Endodermal cell (in vitro differentiated cells): ENCODE measurements at places on chromosomes 16 and 17. TPM values are rescaled to one million over a fixed set of nuclear protein-coding genes. Genes with fewer than 3 reads are reported as not detected.

GRN gene
- 178 TPM in 2 replicates for total RNA-seq

NXPH3 gene
- 2.7 and 3.0 TPM in 2 replicates for total RNA-seq

WDR90 gene
- total RNA-seq, result 77.3 to 141 TPM (median 120 TPM) in 3 replicates

PROCA1 gene
- total RNA-seq, result 20.9 and 28.7 TPM in 2 replicates

CFAP97D1 gene
- 0.21 TPM in 1 of 3 replicates, not detected in the others for total RNA-seq

ARHGDIG gene
- 19.2 and 21.0 TPM in 2 replicates for total RNA-seq

MNT gene
- total RNA-seq, result 22.4 and 30.2 TPM in 2 replicates

C16orf92 gene
- not detected in 2 replicates for total RNA-seq

NOTUM gene
- 16.4 and 26.3 TPM in 2 replicates for total RNA-seq

GRCh38 chr17:43673516-43674323 lies 12.0 kb upstream of the MEOX1 start:
- peak; percentile 95 for DNase-seq
- no peak overlapping the region for H3K4me3 ChIP-seq
- no peaks in the 10 kb centered on the region for H3K27me3 ChIP-seq
- H3K4me1 ChIP-seq, result peaks cover 9% of the 10 kb centered on the region
- no peak overlapping the region for H3K27ac ChIP-seq

- peaks cover 73% of the 10 kb centered on the region for H3K36me3 ChIP-seq
- H3K4me1 ChIP-seq, result no peaks in the 10 kb centered on the region
- no peak for DNase-seq
- H3K27ac ChIP-seq, result no peak overlapping the region
Observed at GRCh38 chr17:80352991-80353665, 61.8 kb upstream of the ENDOV start.

- H3K4me3 ChIP-seq, result no peak overlapping the region
- no peaks in the 10 kb centered on the region for H3K36me3 ChIP-seq
- no peaks in the 10 kb centered on the region for H3K27me3 ChIP-seq
- no peaks in the 10 kb centered on the region for H3K4me1 ChIP-seq
Observed at GRCh38 chr17:79338152-79338551, 263.5 kb downstream of the ENGASE start.

GRCh38 chr16:78640886-78641285 lies 541.4 kb downstream of the WWOX start:
- no peak for DNase-seq
- no peaks in the 10 kb centered on the region for H3K36me3 ChIP-seq
- H3K27me3 ChIP-seq, result no peaks in the 10 kb centered on the region
- H3K4me3 ChIP-seq, result no peak overlapping the region
- no peak overlapping the region for H3K27ac ChIP-seq

DNA sequence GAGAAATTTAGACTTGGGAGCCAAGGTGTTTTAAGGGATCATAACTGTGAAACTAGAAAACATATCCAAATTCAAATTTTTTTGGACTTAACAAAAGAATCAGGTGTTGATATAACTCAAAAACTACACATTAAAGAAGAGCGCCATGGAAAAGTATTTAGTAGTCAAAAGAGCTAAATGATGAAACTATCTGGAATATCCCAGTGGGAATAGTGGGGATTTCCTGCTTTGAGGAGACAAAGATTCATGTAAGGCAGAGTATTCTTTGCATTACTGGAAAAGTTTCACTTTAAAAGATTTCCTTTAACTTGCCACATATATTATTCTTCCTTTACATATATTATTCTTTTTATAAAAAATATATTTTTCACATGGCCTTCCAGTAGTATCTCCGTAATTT lies 40.3 kb upstream of the VPS4A start:
- H3K27ac ChIP-seq, result no peak overlapping the region
- no peak overlapping the region for H3K4me3 ChIP-seq
- H3K27me3 ChIP-seq, result no peaks in the 10 kb centered on the region
- DNase-seq, result no peak
- H3K4me1 ChIP-seq, result peaks cover 4% of the 10 kb centered on the region
- H3K36me3 ChIP-seq, result peaks cover 31% of the 10 kb centered on the region

DNA sequence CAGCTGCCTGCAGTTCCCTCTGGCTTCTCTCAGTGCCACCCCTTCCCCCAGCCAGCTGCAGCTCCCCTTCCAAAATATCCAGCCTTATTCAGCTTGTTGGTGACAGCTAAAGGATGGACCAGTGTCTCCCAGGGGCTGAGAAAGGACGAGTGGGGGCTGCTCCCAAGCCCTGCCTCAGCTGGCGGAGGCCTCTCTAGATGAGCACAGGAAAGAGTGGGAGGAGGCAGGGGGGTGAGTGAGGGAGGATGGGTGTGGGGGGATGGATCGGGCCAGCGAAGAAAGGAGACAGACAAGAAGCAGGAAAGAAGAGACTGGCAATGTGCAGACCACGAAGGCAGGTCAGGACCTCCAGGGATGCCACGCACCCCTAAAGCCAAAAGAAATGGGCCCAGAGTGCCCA lies 17.5 kb downstream of the PIPOX start:
- DNase-seq, result no peak
- peak overlapping the region; percentile 38 for H3K27ac ChIP-seq
- H3K27me3 ChIP-seq, result no peaks in the 10 kb centered on the region
- no peaks in the 10 kb centered on the region for H3K36me3 ChIP-seq
- H3K4me3 ChIP-seq, result no peak overlapping the region

GRCh38 chr16:10940501-10941079 lies 1.7 kb downstream of the DEXI start:
- H3K27me3 ChIP-seq, result no peaks in the 10 kb centered on the region
- no peak for DNase-seq
- H3K4me3 ChIP-seq, result peak overlapping the region; percentile 86
- peaks cover 14% of the 10 kb centered on the region for H3K4me1 ChIP-seq
- peaks cover 9% of the 10 kb centered on the region for H3K36me3 ChIP-seq

DNA sequence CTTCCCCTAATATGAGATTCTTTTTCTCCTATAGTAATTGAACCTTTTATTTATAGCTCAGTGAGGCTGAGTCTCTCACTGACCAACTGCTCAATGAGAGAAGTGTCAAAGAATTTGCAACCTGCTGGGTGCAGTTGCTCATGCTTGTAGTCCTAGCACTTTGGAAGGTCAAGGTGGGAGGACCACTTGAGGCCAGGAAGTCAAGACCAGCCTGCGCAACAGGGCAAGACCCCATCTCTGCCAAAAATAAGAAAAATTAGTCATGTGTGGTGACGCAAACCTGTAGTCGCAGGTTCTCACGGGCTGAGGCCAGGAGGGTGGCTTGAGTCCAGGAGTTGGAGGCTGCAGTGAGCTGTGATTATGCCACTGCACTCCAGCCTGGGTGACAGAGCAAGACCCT lies 30.9 kb upstream of the CRYBA1 start:
- no peak overlapping the region for H3K4me3 ChIP-seq
- no peaks in the 10 kb centered on the region for H3K4me1 ChIP-seq
- no peak overlapping the region for H3K27ac ChIP-seq
- H3K27me3 ChIP-seq, result no peaks in the 10 kb centered on the region

- H3K4me3 ChIP-seq, result peak overlapping the region; percentile 75
- peaks cover 8% of the 10 kb centered on the region for H3K36me3 ChIP-seq
- DNase-seq, result peak; percentile 87
- H3K4me1 ChIP-seq, result peaks cover 20% of the 10 kb centered on the region
Observed at GRCh38 chr16:19114359-19115147, 789 bp downstream of the ITPRIPL2 start.

DNA sequence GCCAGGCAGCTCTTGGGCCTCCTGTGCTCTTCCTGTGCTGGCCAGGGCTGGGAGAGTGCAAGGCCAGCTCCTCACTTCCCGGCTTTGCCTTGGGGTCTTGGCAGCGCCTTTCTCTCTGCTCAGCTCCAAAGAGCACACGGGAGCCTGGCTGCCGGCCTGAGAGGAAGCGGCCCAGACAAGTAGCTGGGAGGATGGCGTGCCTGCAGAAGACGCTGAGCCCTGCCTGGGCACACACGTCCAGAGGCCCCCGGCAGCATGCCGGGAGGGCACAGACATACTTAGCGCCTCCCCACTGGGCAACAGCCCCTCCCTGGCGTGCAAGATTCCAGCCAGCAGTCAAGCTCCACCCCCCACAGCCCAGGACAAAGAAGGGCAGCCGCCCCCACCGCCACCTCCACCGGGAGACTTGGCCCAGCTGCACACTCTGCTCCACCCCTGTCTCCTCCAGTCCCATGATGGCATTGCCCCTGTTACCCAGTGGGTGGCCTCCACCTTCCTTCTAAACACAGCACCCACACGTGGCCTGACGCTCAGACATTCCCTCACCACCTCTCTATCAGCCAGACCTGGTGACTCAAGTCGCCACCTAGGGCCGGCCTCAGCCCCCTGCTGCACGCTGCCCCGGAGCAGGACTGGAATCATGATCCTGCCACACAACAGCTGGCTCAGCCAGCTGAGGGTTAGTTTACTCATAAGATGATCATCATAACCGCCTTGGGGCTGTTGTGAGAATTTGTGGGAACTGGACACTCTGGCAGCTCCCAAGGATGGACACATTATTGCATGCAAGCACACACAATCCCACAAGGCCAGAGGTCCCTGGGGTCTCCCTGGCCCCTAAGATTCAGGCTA lies 12.4 kb downstream of the SGCA start:
- H3K4me3 ChIP-seq, result no peak overlapping the region
- peak overlapping the region; percentile 71 for H3K27ac ChIP-seq
- H3K36me3 ChIP-seq, result no peaks in the 10 kb centered on the region
- peaks cover 3% of the 10 kb centered on the region for H3K4me1 ChIP-seq

DNA sequence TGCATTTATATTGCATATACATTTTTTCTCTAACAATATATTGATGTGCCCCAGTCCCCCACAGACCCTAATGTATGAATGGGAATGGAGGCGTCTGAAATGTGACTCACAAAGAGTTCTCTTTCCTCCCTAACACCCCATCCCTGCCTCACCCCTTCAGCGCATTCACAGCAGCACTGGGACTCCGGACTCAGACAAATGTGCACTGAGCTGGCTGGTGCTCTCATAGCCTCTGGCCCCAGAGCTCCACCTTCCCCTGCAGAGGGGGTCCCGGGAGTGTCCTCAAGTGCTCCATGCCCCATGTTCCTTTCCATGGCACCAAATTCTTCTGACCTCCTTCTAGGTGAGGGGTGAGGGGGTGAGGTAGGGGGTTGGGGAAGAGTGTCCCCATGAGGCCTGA lies 20.6 kb downstream of the NPTX1 start:
- no peak for DNase-seq
- no peak overlapping the region for H3K27ac ChIP-seq
- no peaks in the 10 kb centered on the region for H3K4me1 ChIP-seq
- peaks cover 42% of the 10 kb centered on the region for H3K27me3 ChIP-seq
